Mammary epithelial cell (primary cell): ENCODE measurements at places on chromosomes 4 and X.

GRCh38 chr4:17058916-17059741 is 160.7 kb upstream of the LDB2 start:
- DNase-seq: no peak

DNA sequence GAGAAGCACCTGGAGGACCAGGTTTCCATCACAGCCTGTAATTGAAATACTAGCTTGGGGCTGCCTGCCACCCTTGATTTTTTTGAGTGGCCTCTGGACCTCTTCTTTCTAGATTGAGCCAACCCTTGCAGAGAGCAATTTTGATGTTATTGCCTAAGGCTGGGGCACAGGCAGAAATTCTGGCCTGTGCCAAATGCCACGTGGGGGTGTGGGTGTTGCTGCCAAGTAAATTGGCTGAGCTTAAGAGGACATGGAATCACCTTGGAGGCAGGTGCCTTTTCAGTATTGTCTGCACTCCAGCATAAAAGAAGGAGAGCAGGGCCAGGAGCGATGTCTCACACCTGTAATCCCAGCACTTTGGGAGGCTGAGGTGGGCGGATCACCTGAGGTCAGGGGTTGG is 286.1 kb upstream of the PRPS2 start:
- no peak for DNase-seq

DNA sequence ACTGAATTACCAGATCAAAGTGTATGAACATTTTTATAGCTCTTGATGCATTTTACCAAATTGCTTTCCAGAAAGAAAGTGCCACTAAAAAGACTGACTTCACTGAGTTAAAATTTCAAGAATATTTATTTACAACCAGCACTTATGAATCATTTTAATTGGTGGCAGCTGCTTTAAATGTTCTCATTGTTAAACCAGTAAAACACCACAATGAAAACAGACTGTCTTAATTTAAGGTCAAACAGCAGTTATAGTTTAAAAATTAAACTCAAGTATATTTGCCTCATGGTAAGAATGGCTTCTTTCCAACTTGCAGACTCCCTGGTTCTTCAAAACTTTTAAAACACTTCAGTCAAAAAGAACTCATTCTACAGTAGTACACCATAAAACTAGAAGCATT is 36.9 kb downstream of the AMMECR1 start:
- no peak for DNase-seq

- no peak for DNase-seq
These were observed 598.5 kb upstream of the PITX2 start for GRCh38 chr4:111221371-111221770.

GRCh38 chr4:53705151-53705764 is 114.0 kb upstream of the LNX1 start:
- no peak for DNase-seq

- DNase-seq: no peak
These were observed 1.7 kb upstream of the RRAGB start for GRCh38 chrX:55715847-55716246.

DNA sequence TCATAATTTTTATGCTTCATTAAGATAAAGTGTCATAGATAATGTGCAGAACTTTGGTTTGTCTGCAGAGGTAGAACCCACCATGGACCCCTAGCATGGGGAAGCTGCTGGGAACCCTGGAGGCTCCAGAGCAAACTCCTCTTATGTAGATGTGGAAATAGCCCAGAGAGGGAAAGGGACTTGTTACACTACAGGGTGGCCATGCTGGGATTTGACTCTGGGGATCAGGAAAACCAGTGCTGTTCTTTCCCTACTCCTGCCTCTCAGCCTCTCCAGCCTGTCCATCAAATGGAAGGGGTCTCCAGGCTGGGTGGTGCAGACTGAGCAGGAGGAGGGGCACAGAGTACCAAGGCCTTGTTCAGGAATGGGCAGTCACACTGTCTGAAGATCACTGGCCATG is 54.2 kb downstream of the MSX1 start:
- DNase-seq: no peak

DNA sequence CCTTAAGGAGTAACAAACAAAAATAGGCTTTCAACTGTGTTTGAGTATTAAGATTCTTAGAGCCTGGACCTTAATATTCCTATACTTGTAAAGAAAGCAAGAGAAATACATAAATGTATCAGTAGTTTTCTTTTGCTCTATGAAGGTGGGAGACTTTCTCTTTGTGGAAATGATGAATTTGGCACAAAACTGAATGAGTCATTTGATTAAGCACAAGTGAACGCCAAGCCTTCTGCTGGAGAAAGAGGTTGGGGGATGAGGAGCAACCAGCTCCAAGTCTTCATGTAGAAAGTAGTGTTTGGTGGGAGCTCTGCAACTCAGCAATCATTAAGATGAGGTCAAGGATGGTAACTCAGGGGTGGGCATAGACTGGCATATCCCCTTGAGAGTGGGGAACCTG is 49.6 kb downstream of the MEPE start:
- DNase-seq: no peak

GRCh38 chr4:168759321-168759720 is 250.7 kb downstream of the CBR4 start:
- DNase-seq: peak; percentile 87

DNA sequence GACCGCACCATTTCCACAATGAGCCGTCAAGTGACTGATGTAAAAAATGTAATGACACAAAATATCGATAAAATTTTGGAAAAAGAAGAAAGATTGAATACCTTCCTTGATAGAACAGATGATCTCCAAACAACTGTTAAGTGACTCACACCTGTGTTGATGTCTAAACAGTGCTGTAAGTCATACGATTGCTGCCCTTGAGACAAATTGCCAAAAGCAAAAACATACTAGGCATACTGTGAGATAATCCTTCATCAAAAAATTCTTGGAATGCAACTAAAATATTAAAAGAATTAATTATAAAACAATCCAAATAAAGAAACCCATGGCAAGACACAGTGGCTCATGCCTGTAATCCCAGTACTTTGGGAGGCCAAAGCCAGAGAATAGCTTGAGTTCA is 53.4 kb downstream of the HNRNPD start:
- DNase-seq: no peak

DNA sequence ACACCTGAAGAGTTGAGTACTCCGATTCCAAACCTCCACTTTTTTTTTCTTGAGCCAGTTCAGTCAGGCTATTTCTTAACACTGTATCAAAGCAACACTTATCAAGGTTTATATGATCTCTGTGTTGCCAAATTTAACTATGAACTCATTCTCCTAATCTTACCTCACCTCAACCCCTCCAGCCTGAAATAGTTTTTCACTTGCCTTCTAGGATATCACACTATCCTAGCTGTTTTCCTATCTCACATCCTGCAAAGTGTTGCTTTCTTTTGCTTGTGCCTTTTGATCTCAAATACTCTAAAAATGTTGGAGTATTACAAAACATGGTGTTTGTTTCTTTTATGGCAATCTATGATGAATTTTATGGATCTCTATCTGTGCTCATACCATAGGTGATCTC is 415.0 kb downstream of the CFAP47 start:
- DNase-seq: no peak

DNA sequence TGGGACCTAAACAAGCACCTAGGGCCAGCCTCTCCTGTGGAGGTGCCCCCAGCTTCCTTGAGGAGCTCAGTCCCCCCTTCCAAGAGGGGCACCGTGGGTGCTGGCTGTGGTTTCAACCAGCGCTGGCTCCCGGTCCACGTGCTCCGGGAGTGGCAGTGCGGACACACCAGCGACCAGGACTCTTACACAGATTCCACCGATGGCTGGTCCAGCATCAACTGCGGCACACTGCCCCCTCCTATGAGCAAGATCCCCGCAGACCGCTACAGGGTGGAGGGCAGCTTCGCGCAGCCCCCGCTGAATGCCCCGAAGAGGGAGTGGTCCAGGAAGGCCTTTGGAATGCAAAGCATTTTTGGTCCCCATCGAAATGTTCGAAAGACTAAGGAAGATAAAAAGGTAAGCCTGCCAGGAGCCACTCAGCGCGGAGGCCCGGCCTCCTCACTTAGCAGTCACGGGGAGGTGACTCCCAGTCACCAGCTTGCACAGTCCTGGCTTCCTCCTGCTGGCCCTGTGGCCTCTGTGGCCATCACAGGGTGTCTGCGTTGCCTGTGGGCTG is 24.9 kb downstream of the RGS12 start:
- DNase-seq: no peak

- DNase-seq: no peak
These were observed 11.9 kb downstream of the COPS4 start for GRCh38 chr4:83046693-83047473.

DNA sequence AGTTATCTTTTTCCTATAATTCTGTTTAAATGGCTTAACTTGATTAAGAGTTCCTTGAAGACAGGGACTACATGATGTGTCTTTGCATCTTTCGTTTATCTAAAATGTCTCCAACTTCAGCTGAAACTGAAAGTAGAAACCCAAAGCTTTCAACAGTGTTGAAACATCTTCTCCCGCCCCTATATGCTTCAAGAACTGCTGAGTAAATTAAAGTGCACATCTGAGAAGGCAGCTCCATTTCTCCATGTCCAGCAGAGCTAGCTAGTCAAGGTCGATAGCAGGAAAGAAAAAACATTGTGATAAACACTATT is 185.7 kb upstream of the TBL1X start:
- DNase-seq: no peak

GRCh38 chr4:140361099-140361498 is 12.3 kb upstream of the SCOC start:
- no peak for DNase-seq

DNA sequence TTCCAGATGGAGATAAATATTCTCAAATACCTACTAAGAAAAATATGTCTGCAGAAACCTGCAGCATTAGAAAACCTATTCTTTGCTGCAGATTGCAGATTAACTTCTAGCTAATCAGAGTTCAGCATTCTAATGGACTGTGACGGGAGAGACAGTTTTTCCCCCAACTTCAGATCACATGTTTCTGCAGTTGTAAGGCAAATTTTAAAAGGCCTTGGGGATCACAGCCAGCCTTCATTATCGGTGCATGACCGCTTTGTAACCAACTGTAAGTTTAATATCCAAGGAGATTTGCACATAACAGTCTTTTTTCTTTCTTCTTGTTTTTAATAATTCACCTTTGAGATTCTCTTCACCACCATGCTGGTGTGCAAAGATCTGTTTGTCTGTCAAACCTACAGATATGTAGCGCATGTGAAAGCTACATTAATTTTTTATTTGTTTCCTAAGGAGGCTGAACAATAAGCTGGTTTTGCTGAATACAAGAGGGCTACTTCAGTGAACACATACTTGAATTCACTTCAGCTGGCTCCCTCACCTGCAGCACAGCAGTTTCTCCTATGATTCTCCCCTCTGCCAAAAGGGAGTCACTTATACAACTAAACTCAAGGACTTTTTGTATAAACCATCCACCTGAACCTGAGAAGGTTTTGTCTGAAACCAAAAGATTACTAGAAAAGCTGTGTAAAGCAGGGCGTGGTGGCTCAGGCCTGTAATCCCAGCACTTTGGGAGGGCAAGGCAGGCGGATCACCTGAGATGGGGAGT is 488.5 kb downstream of the RPA4 start:
- no peak for DNase-seq

DNA sequence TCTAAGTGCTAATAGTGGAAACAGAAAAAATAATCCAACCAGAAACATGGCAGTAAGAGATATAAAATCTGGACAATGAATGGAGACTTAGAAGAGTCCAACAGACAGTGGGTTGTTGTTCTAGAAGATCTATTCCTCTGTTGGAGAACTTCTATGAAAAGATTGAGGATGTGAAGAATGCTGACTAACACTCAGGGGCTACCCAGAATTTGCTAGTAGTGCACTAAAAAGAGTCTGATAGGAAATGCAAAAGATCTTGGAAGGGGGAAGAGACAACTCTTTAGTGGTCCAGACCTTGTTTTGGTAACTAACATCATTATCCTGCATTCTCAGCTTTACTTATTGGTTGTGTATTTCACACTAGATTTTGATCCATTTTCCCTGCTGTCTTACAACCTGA is 77.9 kb downstream of the SMARCA1 start:
- DNase-seq: no peak

GRCh38 chrX:67652543-67652942 is 108.7 kb downstream of the AR start:
- no peak for DNase-seq

GRCh38 chr4:66307641-66308438 is 637.6 kb upstream of the EPHA5 start:
- DNase-seq: no peak

GRCh38 chr4:182240161-182241130 is 2.8 kb upstream of the TENM3 start:
- no peak for DNase-seq

DNA sequence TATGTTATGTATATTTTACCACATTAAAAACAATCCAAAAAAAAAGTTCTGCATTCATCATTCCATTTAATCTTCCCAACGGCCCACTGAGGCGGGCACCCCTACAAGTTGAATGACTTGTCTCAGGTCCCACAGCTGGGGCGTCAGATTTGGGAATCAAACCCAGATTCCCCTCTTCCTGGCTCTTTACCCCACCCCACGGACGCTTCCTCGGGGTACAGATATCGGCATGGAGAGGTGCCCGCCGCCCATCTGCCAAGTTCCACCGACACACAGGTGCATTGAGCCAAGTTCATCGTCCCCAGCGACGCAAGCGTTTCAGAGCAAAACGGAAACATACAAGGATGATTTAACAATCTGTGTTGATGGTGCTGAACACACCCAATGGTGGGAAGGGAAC is 36.9 kb upstream of the MAN2B2 start:
- DNase-seq: no peak

GRCh38 chr4:137608085-137608484 is 75.8 kb upstream of the PCDH18 start:
- DNase-seq: no peak

DNA sequence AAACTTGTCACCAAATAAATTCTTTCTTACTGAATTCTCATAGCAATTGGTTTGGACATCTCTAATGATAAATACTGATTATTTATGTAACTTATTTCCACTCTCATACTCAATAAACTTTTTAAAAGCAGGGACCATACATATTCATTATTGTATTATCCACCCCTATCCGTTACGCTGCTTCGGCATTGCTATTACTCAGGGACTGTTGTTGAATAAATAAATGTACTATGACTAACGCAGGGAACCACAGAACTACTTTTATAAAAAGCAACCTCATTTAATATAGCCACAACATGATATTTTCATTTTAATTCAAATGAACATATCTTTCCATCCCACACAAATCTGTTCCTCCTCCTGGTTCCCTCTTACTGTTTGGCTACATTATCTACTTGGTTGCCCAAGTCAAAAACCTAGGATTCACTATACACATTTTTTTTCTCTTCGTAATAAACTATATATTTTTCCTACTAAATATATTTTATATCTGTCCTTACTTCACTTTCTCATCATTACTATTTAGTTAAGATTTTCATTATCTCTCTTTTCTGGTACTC is 14.9 kb upstream of the ANKRD50 start:
- DNase-seq: no peak

- peak; percentile 64 for DNase-seq
These were observed 35.1 kb upstream of the TACR3 start for GRCh38 chr4:103754844-103755243.
